Neural progenitor cell (in vitro differentiated cells): ENCODE measurements at places on chromosomes 12 and 14.

DNA sequence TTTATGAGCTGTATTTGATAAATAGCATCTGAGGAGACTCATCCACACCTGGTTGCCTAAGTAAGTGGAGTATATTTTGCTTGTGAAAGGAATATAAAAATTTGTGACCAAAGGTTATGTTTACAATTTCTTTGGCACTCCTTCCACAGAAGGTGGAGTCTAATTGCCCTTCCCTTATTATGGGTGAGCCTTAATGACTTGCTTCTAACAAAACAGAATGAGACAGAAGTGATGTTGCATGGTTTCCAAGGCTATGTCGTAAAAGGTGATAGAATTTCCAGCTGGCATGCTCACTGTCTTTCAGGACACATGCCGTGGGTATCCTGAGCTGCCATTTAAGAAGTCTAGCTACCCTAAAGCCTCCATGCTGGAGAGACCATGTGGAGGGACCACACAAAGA lies 116.8 kb upstream of the ABCD2 start:
- no peak for DNase-seq

DNA sequence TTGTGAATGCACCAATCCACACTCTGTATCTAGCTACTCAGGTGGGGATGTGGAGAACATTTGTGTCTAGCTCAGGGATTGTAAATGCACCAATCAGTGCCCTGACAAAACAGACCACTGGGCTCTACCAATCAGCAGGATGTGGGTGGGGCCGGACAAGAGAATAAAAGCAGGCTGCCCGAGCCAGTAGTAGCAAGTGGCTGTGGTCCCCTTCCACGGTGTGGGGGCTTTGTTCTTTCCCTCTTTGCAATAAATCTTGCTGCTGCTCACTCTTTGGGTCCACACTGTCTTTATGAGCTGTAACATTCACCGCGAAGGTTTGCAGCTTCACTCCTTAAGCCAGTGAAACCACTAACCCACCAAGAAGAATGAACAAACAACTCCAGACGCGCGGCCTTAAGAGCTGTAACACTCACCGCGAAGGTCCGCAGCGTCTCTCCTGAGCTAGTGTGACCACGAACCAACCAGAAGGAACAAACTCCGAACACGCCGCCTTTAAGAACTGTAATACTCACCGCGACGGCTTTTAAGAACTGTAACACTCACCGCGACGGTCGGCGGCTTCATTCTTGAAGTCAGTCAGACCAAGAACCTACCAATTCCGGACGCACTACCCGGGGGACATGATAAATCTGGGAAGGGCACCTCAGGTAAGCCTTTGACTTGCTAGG lies 4.6 kb upstream of the LDHB start:
- DNase-seq: no peak

DNA sequence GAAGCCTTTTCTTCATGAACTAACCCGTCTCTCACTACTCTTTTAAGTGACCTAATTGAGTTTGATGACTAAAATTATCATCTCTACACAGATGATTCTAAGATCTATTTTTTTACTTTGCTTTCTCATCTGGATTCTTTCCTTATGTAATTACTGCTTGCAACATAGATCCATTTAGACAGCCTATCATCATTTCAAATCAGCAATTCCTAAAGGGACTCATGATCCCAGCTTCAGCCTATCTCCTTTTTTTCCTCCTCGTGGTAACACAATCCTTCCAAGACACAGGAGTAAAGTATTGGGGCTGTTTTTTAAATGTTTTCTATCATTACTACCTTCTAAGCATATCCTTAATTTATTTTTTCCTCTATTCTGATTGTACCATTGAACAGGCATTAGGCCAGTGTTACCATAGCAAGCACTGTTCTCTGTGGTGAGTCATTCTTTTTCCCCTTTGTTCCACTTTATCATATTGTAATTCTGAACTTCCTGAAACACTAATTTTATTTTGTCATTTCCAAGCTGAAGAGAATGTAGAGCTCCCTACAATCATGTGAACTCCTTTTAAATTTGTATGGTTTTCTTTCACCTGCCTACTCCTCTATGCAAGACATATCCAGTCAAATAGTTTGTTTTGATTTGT lies 190.4 kb upstream of the FAR2 start:
- no peak for DNase-seq

- DNase-seq: no peak
Measured at GRCh38 chr14:64968167-64968566, 4.0 kb downstream of the RAB15 start.

- no peak for DNase-seq
Measured at GRCh38 chr14:73834261-73834625, 17.4 kb upstream of the PTGR2 start.

DNA sequence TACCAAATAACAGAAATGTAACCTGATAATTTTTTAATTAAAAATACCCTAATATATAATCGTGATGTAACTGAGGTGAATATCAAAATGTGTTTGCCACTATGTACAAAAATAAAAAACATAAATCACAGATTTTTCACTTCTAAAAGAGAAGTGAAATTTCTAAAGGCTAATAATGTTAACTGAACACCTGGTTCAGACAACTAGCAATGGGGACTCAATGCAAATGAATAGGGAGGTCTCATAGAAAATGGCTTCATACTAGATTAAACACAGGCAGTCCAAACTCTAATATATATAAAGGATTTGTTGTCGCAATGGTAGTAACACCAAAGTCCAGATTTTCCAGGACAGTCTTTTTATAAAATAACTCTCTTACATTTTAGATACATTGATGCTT lies 365.4 kb upstream of the ATP2B1 start:
- DNase-seq: no peak

DNA sequence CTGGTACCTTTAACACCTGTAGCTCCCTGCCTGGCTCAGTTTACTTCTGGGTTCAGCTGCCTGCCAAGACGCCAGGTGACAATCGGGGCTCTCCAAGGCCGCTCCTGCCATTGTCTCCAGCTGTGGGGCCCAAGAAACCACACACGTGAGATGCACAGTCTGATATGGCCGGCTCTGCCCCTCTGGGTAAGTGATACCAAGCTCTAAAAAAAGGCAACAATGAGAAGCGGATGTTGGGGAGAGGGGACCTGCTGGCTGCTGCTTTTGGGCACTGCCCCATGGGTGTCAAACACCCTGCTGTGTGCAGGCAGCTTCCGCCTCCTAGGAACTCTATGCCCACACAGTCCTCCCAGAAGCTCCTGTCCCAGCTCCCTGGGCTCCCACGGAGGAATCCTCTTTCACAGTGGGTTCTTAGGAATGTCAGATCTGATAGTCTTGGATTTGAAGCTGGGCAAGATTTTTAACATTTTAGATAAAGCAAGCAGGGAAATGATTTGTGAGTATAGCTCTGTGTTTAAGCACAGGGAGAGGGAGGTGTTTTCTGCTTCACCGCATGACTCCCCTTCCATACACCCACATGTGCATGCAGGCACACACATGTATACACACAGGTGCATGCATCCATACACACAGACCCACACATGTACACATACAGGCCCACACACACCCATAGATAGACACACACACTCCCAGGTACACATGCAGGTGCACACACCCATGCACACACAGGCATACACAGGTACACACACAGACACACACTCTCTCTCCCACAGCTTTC lies 1135.8 kb downstream of the BCL11B start:
- DNase-seq: no peak

DNA sequence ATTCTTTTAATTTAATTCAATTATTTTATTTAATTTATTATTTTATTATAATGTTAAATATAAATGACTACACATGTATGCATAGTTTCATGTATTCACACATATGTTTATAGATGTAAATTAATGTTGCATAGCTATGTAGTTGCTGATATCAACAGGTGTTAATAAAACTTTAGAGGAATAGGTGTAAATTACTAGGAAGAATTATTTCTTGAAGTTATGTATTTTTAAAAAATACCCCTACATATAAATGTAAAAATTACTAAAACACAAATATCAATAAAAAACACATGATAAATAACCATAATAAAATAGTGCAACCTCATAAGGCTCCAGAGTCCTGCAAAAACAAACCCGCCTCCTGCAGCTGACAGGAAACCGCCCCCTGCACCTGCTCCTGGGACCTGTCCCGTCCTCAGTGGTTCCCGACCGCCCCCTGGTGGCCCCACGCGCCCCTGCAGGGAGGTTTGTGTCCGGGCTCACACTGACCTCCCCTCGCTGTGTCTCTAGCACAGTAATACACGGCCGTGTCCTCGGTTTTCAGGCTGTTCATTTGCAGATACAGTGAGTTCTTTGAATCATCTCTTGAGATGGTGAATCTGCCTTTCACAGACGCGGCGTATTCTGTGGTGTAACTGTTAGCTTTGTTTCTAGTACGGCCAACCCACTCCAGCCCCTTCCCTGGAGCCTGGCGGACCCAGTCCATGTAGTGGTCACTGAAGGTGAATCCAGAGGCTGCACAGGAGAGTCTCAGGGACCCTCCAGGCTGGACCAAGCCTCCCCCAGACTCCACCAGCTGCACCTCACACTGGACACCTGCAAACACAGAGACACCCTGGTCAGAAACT lies 1264.0 kb downstream of the TMEM121 start:
- peak; percentile 2 for DNase-seq

GRCh38 chr12:104064842-104065427 lies 604 bp downstream of the HCFC2 start:
- DNase-seq: peak; percentile 34

- DNase-seq: no peak
Measured at GRCh38 chr14:102043251-102044025, 43.4 kb downstream of the HSP90AA1 start.

DNA sequence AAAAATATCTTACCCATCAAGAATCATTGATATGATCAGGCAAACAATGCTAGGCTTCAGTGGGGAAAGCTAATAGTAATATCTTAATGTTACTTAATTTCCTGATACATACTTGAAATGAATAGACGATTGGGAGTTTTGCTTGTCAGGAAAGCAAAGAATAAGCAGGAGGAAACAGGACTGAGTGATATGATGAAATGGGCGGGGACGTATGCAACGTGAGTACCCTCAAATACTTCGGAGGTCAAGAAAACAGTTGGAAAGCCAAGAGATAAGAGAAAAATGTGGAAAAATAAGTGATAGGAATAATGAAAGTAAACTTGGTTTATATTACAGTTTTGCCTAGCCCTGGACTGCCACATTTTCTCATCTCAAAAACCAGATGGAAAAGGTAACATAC lies 49.2 kb downstream of the METTL25 start:
- no peak for DNase-seq

- peak; percentile 11 for DNase-seq
Measured at GRCh38 chr14:36717363-36717762, 55.7 kb downstream of the PAX9 start.
